NCI-H774 (cell line): ENCODE measurements at places on chromosomes 16 and 17.

DNA sequence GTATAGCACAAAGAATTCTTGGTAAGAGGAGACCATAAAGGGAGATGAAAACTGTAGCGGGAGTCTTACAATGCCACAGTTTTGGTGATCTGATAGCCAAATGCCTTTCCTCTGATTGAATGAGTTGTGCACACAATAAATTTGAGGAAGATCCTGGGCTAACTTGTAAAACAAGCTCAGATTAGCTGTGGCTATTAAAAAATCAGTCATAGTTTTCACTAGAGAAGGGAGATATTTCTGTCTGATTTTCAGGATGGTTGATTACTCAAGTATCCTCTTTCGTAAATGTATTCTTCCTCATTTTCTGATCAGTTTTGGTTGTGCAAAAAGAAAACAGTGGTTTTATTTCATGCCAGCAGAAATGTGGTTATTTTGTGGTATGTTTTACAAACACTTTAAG, 9.1 kb upstream of the METTL9 start:
- DNase-seq: no peak

GRCh38 chr16:17801068-17801467, 330.3 kb upstream of the XYLT1 start:
- DNase-seq: no peak

DNA sequence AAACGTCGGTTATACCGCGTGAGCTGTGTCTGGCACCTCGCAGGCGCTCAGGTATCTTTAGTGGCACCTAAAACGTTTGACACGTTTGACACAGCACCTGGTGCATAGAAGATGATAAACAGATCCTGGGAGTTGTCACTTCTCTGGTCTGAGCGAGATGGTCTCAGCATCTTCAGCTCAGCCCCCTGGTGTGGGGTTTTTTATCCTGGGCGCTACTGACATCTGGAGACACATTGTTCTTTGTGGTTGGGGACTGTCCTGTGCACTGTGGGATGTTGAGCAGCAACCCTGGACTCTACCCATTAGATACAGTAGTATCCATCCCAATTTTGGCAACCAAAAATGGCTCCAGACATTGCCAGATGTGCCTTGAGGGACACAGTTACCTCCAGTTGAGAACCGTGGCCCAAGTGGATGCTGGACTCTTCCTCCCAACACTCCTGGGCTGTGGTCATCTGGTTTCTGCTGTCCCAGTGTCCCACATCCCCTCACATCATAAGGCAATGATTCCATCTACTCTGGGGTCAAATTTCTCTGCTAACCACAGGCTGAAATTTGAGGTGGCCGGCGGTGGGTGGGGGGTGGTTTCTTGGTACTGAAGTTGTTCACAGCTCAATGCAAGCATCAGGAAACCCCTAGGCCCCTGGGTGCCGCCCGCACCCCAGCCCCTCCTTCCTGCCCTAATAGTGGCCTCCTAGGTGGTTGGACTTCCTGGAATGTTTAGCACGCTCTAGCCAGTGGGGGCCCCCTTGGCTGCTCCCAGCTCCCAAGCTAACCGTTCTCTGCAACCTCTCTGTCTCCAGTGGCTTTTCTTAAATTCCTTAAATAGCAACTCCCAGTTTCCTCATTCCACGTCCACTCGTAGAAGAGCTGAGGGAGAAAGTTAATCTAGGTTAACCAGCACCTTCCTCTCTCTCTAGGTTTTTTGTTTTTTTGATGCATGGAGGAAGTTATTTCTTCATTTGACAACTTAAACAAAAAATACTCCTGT, 124.8 kb downstream of the ABCC1 start:
- no peak for DNase-seq

DNA sequence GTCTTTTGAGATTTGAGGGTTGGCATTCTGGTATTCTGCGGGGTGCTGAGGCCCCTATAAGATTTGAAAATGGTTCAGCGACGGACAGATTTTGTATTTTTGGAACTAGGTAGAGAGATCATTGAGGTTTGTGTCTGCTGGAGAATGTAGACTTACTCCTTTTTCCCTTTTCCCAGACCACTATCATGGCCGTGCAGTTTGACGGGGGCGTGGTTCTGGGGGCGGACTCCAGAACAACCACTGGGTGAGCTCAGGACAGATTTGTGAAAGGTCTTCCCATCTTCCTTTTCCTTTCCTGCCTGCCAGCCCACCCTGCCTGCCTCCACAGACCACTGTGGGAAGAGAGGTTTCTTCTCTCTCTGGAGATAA, 572 bp downstream of the PSMB6 start:
- DNase-seq: no peak

DNA sequence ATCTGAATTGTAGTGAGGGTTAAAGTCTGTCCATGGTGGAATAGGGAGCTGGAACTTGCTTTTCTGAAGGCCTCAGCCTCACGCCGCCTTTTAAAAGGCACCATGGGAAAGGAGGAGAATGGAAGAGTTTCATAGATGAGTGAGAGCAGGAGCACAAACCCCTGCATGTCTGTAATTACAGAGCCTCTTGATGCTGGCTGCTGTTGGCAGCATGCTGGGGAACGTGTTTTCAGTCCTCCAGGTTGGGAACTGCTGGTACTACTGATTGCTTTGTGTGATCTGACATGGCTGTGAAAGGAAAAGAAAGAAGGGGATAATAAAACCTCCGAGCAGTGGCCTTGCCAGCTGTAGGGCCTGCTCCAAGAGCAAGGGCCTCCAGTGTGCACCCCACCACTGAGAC, 16.8 kb upstream of the DYNLL2 start:
- DNase-seq: no peak

DNA sequence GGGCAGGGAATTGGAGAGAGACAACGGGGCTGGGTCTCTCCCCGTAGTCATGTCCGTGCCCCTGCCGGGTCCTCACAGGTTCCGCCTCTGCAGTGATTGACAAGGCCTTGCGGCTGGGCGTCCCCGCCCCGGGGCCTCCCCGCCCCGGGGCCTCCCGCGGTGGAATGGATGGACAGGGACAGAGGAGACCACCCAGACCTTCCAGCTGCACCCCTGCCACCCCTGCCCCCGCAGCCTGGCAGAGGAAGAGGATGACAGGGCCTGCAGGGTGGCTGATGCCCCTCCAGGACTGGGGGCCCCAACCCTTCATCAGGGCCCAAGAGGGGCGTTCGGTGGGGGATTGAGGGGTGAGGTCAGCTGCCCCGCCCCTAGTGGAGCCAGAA, 216.4 kb upstream of the CIBAR2 start:
- no peak for DNase-seq

- no peak for DNase-seq
Measured at GRCh38 chr17:3762922-3763776, 37.8 kb downstream of the ITGAE start.

GRCh38 chr16:85137323-85138072, 25.2 kb upstream of the CIBAR2 start:
- DNase-seq: no peak

GRCh38 chr17:74380086-74380958, 13.0 kb downstream of the GPR142 start:
- no peak for DNase-seq
